T-helper 2 cell treated with Interferon-gamma antibody and Interleukin-4, amounts not matched to agents 5 μg/mL and 100 μg/mL, for 36 hours (primary cell): ENCODE measurements at places on chromosomes 5 and 9.

GRCh38 chr9:35861161-35861897 is 8.9 kb downstream of the OR13J1 start:
- DNase-seq: peak; percentile 2

- no peak for DNase-seq
Observed at GRCh38 chr5:135887881-135888614, 7.6 kb downstream of the IL9 start.

GRCh38 chr9:115636596-115636995 is 517.0 kb upstream of the PAPPA start:
- no peak for DNase-seq

- peak; percentile 5 for DNase-seq
Observed at GRCh38 chr5:172881691-172882370, 47.8 kb downstream of the ERGIC1 start.

- DNase-seq: no peak
Observed at GRCh38 chr9:83281306-83282255, 218.6 kb upstream of the RASEF start.

- no peak for DNase-seq
Observed at GRCh38 chr9:109013679-109014607, 644 bp upstream of the CTNNAL1 start.

DNA sequence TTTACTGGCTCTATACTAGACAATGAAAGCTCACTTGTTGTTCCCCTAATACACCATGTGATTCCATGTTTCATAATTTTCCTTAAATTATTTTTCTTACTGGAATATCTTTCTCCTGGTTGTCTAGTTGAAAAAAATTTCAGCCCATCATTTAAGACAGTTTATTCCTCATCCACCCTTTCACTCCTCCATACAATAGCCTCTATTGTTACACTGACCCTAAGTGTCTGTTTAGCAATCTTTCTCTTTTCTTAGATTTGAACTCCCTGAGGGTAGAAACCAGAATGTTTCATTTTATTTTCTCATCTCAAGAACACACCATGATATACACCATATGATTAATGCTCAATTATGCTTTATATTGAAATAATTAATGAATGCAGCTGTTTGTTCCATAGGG is 413.4 kb upstream of the ITGA1 start:
- DNase-seq: no peak

- DNase-seq: no peak
Observed at GRCh38 chr5:123007182-123007581, 29.3 kb downstream of the PPIC start.

DNA sequence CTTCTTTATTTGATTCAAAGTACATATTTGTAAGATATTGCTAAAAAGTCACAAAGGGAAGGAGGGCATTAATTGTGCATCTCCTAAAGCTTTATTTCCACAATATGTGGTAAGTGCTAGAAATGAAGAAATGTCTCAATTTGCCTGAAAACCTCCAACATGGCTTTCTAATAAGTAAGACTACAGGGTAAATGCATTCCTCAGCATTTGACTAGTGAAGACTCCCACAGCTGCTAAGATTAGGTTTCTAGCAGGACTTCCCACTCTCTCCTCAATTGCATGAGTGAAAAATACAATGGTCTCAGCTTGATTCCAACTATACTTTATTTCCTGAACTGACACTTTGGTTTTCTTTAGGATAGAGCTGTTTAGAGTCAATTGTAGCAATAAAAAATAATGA is 162.1 kb downstream of the ELAVL2 start:
- DNase-seq: no peak
